MM.1S (cell line): ENCODE measurements at places on chromosomes 4 and X.

- DNase-seq: peak; percentile 15
Observed at GRCh38 chr4:37892641-37893040, 1.8 kb downstream of the TBC1D1 start.

DNA sequence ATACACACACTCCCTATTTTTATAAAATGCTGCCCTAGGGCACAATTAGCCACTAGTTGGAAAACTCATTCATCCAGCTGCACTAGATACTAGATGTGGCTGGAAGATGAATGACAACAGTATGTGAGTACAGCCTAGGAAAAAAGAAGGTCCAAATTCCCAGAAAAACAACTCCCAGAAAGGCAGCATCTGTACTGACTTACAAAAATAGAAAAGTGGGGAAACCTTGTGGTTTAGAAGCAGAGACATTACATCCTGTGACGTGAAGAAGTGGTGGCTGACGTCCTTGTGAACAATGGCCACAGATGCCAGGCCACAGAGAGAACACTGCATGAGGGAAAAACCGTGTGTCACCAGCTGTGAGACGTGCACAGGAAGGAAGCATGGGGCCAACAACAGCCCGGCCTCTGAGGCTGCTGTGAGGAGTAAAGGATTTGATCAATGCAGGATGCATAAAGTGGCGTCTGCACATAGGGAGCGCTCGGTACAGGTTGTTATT is 81.2 kb downstream of the SPRY1 start:
- no peak for DNase-seq

- DNase-seq: no peak
Observed at GRCh38 chr4:156560701-156561100, 410.9 kb downstream of the PDGFC start.

GRCh38 chr4:13240066-13240465 is 244.1 kb downstream of the RAB28 start:
- DNase-seq: no peak

DNA sequence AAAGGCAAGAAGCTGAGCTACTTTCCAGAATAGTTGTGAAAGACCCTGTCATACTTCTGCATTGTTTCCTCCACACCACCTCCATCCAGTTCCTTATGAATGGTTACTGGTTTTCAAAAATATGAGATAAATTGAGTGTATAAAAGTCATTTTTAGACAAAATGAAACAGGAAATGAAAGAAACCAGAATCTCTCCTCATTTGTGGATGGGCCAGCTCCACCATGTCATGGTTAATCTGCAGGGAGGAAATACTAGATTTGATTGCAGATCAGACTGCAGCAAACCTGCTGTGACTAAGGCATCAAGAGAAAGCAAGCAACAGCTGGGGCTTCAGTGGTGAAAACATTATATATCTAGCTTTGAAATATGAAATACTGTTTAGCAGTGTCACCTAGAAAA is 23.8 kb downstream of the F9 start:
- no peak for DNase-seq
